ENCODE measurements at places on chromosomes 12 and 14. TPM values are rescaled to one million over a fixed set of nuclear protein-coding genes. Genes with fewer than 3 reads are reported as not detected.
A peak's percentile ranks its signal among the peaks of the same experiment; 100 is the strongest.

The BCL11B gene
- not detected for polyA plus RNA-seq

- no peaks in the 10 kb centered on the region for H3K27me3 ChIP-seq
- no peaks in the 10 kb centered on the region for H3K4me1 ChIP-seq
- H3K27ac ChIP-seq, result no peak overlapping the region
- no peaks in the 10 kb centered on the region for H3K36me3 ChIP-seq
- H3K4me3 ChIP-seq, result no peak overlapping the region
These were observed 596.7 kb upstream of the TMEM132C start for GRCh38 chr12:127670294-127670693.

DNA sequence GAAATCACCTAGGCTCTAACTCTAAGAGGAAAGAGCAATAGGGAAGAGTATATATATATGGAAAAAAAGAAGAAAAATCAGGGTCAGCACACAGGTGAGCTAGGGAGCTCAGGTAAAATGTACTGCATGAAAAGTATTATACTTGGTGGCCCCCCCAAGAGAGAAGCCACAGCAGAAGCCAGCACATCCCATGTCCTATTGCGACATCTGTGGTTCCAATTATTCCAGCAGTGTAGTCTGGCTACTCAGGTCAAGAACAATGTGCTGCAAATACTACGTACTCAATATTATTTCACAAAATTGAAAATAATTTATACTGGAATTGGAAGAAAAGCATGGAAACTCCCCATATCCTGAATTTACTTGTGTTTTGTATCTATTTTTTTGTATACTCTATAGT, 85.5 kb downstream of the CEP83 start:
- no peaks in the 10 kb centered on the region for H3K27me3 ChIP-seq
- no peak for DNase-seq
- H3K27ac ChIP-seq, result no peak overlapping the region
- peaks cover 9% of the 10 kb centered on the region for H3K4me1 ChIP-seq
- peaks cover 5% of the 10 kb centered on the region for H3K36me3 ChIP-seq
- no peak overlapping the region for H3K4me3 ChIP-seq

The CALCOCO1 gene
- polyA plus RNA-seq, result 77.4 TPM

The RAB15 gene
- 1.9 TPM for polyA plus RNA-seq

- H3K27ac ChIP-seq, result no peak overlapping the region
- H3K4me3 ChIP-seq, result no peak overlapping the region
These were observed 19.8 kb downstream of the OSBPL8 start for GRCh38 chr12:76539727-76540126.

DNA sequence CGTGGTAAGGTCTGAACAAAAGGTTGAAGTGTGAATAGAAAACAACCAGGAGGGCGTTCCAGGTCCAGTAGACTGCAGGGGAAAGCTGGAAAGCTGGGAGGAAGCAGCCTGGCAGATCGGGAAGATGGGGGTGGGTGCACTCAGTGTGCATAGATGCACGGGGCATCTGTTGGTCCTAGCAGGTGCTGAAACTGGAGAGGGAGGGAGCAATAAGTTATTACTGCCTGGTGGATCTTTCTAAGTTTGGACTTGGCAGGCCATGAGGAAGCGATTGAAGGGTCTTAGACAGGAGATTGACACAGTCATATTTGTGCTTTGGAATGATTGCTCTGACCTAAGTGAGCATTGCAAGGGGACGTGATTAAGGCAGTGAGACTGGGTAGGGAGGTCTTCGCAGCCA, 194.4 kb downstream of the EFCAB11 start:
- H3K27me3 ChIP-seq, result no peaks in the 10 kb centered on the region
- no peak for DNase-seq
- no peak overlapping the region for H3K27ac ChIP-seq

The OR6C2 gene
- not detected for polyA plus RNA-seq

- peaks cover 37% of the 10 kb centered on the region for H3K36me3 ChIP-seq
- no peak overlapping the region for H3K4me3 ChIP-seq
- no peaks in the 10 kb centered on the region for H3K27me3 ChIP-seq
- no peak for DNase-seq
- H3K4me1 ChIP-seq, result peaks cover 14% of the 10 kb centered on the region
These were observed 82.7 kb downstream of the FUT8 start for GRCh38 chr14:65495196-65495595.

GRCh38 chr12:55024575-55024974, 4.8 kb downstream of the NEUROD4 start:
- no peaks in the 10 kb centered on the region for H3K36me3 ChIP-seq
- peaks cover 40% of the 10 kb centered on the region for H3K27me3 ChIP-seq
- DNase-seq, result no peak
- H3K4me3 ChIP-seq, result no peak overlapping the region

- H3K36me3 ChIP-seq, result no peaks in the 10 kb centered on the region
- H3K27me3 ChIP-seq, result peaks cover 29% of the 10 kb centered on the region
- no peak for DNase-seq
- H3K4me1 ChIP-seq, result peaks cover 3% of the 10 kb centered on the region
- H3K27ac ChIP-seq, result no peak overlapping the region
These were observed 76.8 kb downstream of the COX16 start for GRCh38 chr14:70282666-70283065.

DNA sequence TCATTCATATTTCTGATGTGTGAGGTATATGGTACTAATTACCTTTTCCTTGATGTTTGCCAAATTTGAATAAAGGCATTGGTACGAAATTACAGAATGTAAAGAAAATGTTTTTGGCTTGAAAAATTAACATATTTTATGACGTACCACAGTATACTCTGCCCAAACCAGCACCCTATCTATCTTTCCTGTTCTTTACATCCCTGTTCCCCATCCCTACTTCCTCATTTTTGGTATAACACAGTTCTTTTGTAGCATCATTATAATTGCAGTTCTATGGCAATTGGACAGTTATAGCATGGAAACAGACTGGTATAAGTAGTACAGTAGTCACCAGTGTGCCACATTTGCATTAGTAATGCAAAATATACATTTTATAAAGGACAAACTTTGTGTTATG, 7.0 kb upstream of the CCT2 start:
- no peak overlapping the region for H3K4me3 ChIP-seq
- peaks cover 11% of the 10 kb centered on the region for H3K36me3 ChIP-seq
- H3K27me3 ChIP-seq, result no peaks in the 10 kb centered on the region
- peaks cover 8% of the 10 kb centered on the region for H3K4me1 ChIP-seq
- no peak overlapping the region for H3K27ac ChIP-seq

- DNase-seq, result no peak
- no peak overlapping the region for H3K4me3 ChIP-seq
- no peaks in the 10 kb centered on the region for H3K36me3 ChIP-seq
- H3K27ac ChIP-seq, result no peak overlapping the region
These were observed 354.0 kb downstream of the NRXN3 start for GRCh38 chr14:78524196-78524595.

GRCh38 chr14:30005114-30005808, 77.6 kb upstream of the PRKD1 start:
- no peaks in the 10 kb centered on the region for H3K4me1 ChIP-seq
- H3K4me3 ChIP-seq, result no peak overlapping the region
- H3K27ac ChIP-seq, result no peak overlapping the region
- H3K36me3 ChIP-seq, result no peaks in the 10 kb centered on the region
- no peaks in the 10 kb centered on the region for H3K27me3 ChIP-seq

- H3K4me3 ChIP-seq, result no peak overlapping the region
- H3K27me3 ChIP-seq, result peaks cover 8% of the 10 kb centered on the region
- no peaks in the 10 kb centered on the region for H3K36me3 ChIP-seq
- no peak for DNase-seq
- no peak overlapping the region for H3K27ac ChIP-seq
- no peaks in the 10 kb centered on the region for H3K4me1 ChIP-seq
These were observed 43.5 kb downstream of the CMAS start for GRCh38 chr12:22089486-22089885.

The SLC25A47 gene
- polyA plus RNA-seq, result not detected

The BCL2L14 gene
- not detected for polyA plus RNA-seq

GRCh38 chr12:31444736-31445135, 118.8 kb upstream of the SINHCAF start:
- H3K27me3 ChIP-seq, result no peaks in the 10 kb centered on the region
- DNase-seq, result no peak
- no peaks in the 10 kb centered on the region for H3K4me1 ChIP-seq
- no peak overlapping the region for H3K27ac ChIP-seq

- no peaks in the 10 kb centered on the region for H3K27me3 ChIP-seq
- H3K27ac ChIP-seq, result no peak overlapping the region
- peaks cover 71% of the 10 kb centered on the region for H3K4me1 ChIP-seq
- DNase-seq, result no peak
- peak overlapping the region; percentile 17 for H3K4me3 ChIP-seq
These were observed 72.7 kb downstream of the RIN3 start for GRCh38 chr14:92585981-92586937.

- peaks cover 4% of the 10 kb centered on the region for H3K4me1 ChIP-seq
- DNase-seq, result no peak
- peaks cover 9% of the 10 kb centered on the region for H3K36me3 ChIP-seq
- H3K27me3 ChIP-seq, result no peaks in the 10 kb centered on the region
These were observed 54.0 kb upstream of the BBS10 start for GRCh38 chr12:76402259-76402658.

Measured in naive B cell (primary cell).